ENCODE measurements at places on chromosomes 4 and X.

- no peak for DNase-seq
Measured at GRCh38 chr4:70505151-70505748, 13.1 kb upstream of the AMTN start.

DNA sequence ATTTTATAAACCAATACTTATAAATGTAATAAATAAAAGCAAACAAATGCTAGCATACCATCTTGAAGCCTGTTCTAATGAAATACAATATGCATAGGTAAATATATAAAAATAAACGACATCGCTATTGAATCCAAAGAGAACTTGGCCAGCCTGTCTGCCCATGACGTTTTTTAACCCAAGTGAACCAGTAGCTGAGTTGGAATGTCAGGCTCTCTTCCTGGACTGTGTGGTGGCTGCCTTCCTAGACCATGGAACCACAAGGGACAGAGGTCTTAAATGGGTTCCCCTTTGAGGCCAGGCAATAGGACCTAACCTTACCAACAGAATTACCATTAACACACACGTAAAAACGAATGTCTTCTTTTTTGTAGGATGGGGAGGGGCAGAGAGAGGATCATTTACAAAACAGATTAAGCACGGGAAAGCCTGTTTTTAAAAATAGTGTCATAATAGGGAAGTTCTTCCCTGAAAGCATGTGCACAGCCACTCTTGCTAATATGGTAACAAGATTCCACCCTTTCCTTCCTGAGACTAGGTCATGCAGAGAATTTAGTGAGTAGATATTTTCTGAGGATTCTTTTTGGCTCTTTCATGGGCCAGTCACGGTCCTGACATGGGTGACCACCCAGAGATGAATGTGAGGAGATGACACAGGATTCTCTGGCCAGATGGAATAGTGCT is 69.4 kb upstream of the ACSL1 start:
- no peak for DNase-seq

GRCh38 chr4:121100093-121100775 is 27.9 kb upstream of the NDNF start:
- no peak for DNase-seq

GRCh38 chrX:122940199-122940598 is 243.9 kb upstream of the GRIA3 start:
- DNase-seq = no peak

DNA sequence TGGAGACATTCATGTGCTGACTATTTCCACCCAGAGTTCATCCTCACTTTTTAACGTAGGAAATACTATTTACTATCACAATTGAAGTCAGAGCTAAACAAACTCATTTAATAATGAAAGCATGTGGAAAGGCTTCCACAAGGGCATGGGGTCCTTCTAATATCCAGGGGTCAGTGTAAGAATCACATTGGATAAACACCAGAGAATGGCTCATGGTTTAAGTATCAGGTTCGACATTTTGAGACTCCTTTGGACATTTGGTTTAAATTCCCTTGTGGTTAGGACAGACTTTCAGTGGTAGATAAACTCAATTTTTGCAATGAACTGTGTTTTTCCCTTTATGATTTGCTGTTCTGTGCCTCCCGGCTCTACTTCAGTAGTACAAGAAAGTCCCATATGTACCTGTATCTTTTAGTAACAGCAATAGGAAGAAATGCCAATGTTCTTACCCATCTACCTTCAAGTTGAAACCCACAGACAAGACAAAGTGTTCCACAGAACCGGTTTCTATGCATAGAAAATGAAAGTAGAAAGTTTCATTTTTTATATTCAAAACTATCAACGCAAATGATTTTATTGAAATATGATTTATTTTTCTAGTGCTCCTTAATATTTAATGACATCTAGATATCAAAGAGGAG is 589.0 kb upstream of the FAM241A start:
- no peak for DNase-seq

DNA sequence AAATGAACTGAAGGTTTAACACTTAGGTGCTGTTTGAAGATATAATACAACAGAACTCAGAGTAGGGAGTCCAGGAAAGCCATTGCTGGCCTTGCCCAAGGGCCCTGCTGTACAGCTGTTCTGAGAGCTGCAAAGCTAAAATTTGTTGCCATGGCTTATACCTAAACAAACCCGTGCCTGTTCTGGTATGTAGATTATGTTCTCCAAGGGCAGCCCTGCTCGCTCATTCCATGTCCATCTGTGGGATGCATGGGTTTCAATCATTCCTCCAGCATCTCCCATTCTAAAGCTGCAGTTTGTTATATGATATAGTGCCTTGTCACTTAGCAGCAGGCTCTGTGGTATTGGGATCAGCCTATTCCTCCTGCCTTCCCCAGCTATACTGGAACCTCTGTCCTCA is 80.8 kb upstream of the BMPR1B start:
- DNase-seq = no peak

DNA sequence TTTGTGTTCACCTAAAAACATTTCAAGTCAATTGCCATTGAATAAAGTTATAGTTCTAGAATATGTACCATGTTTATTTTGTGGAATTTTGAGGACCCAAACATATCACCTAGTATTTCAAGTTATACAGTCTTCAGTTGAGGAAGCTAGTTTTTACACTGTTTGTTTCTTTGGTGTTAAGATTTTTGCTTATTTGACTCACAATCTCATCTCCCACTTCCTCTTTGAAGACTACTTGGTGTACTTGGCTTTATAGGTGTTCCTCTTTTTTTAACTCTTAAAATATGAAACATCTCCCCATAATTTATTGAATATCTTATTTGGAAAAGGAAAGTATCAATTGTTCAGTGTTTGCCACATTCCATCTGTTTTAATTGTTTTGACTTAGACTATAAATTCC is 675.4 kb downstream of the RAPGEF2 start:
- DNase-seq = no peak

GRCh38 chrX:9048801-9049200 is 14.9 kb upstream of the FAM9B start:
- no peak for DNase-seq

GRCh38 chr4:62816566-62816965 is 1592.7 kb downstream of the TECRL start:
- DNase-seq = no peak

DNA sequence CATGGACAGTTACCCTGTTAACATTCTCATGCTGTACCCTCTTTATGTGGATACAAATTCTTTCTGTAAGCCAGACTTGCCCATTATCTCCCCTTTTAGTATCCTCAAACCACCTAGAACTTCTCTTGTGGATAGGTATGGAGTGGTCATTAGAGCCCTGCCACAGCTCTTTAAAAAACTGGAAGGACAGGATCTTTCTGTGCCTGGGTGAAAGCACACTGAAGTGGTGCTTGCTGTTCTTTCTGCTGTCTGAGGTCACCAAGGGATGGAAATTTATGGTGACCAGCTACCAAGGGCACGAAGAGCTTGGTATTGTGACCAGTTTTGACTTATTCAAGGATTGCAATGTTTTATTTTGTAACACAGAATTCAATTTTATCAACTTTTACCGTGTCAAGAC is 344.2 kb downstream of the CBLL2 start:
- DNase-seq = no peak
